GDM1 (cell line): ENCODE measurements at places on chromosomes 6 and 20.

- DNase-seq = no peak
These were observed 19.0 kb downstream of the RAB44 start for GRCh38 chr6:36716476-36717093.

GRCh38 chr20:11651138-11651537 is 266.6 kb upstream of the BTBD3 start:
- no peak for DNase-seq

- no peak for DNase-seq
These were observed 40.0 kb downstream of the SNHG17 start for GRCh38 chr20:38395165-38395564.

GRCh38 chr20:58839474-58839874 is 11.2 kb downstream of the GNAS-AS1 start:
- peak; percentile 23 for DNase-seq

DNA sequence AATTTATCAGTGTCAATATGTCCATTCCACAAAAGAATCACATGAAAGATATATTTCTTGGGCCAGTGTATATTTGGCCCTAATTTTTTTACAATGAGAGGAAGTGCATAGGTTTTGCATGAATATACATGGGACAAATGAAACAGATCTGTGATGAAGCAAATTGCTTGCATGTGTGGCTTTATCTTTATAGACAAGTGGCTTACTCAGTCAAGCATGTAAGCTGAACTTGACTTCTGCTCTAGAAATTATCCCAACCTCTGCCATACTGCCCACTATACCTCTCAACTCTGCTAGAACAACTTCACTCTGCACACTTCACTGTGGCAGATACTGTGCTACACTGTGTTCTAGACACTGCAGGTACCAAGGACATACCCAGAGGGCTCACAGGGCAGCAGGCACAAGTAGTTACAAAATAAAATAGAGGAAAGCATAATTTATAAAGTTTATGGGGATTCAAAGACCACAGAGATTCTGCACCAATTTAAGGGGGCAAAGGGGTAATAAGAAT is 349.2 kb upstream of the HSF2 start:
- no peak for DNase-seq
